ENCODE measurements at places on chromosomes 5 and 9. TPM values are rescaled to one million over a fixed set of nuclear protein-coding genes. Genes with fewer than 3 reads are reported as not detected.

The BTNL8 gene
- total RNA-seq = not detected

The IRX4 gene
- total RNA-seq = not detected

The PCDHB15 gene
- total RNA-seq = 32.9 TPM

The PCDHGC4 gene
- total RNA-seq = 91.7 TPM

The OR1J2 gene
- total RNA-seq = not detected

The EPB41L4B gene
- 3.4 TPM for total RNA-seq

The TAF1L gene
- 0.31 TPM for total RNA-seq

The SLCO6A1 gene
- total RNA-seq = 0.31 TPM

Data from parietal lobe (tissue), 2 donors.